ENCODE measurements at places on chromosomes 3 and 15. TPM values are rescaled to one million over a fixed set of nuclear protein-coding genes. Genes with fewer than 3 reads are reported as not detected.

The TAGLN3 gene
- 0.32 TPM for total RNA-seq

DNA sequence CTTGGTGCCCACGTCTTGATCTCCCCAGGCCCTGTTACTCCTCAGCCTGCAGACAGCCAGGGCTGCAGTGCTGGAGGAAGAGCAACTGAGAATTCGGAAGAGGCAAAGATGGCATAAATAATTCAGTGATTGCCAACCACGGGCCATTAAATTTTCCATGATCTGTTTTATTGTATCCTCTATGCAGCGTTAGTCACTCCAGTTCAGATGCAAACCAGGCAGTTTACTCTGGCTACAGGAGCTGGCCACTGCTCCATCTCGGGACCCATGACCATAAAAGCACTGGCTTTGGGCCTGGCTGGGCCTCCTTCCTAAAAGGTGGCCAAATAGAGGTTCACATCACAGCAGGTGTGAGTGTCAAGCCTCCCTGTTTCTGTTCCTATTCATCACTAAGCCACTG lies 137.6 kb upstream of the TLE3 start:
- DNase-seq, result no peak

- no peak for DNase-seq
These were observed 40.8 kb downstream of the TM4SF18 start for GRCh38 chr3:149292666-149293065.

GRCh38 chr15:27358751-27359434 lies 387.9 kb downstream of the GABRG3 start:
- DNase-seq, result no peak

GRCh38 chr3:48788544-48789162 lies 59.0 kb downstream of the PRKAR2A start:
- no peak for DNase-seq

GRCh38 chr3:196793246-196793645 lies 53.6 kb downstream of the PAK2 start:
- no peak for DNase-seq

The TRIM69 gene
- total RNA-seq, result 31.7 TPM

DNA sequence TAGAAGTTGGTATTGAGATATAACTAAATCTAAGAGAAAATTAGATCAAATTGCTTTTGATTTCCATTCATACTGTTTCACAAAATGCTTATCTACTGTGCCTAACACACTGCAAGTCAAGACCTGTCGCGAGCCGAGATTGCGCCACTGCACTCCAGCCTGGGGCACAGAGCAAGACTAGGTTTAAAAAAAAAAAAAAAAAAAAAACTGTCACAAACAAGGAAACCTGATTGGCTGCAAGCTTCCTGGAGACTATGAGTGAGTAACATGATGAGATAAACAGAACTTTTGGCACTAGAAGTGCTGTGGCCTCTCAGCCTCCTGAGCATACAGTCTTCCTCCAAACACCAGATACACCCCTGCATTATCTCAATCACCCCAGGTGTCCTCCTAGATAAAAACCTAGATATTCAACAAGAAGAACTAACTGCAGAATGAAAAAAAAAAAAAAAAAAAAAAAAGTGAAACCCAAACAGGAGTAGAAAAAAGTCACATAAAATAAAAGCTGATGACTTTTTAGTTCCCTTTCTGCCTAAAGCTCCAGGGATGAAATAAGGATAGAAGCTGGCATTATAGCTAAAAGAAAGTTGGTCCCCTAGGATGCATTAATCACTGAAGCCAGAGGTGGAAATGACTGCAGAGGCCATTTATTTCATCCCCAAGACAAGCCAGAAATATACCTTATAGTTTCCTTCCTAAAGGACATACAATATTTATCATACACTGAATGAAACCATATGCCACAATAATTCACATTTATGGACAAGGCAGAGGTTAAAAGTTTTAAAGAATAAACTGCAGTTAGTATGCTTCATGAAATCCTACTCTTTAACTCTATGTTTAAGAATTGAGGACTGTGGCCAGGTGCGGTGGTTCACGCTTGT lies 82.4 kb downstream of the P3H2 start:
- no peak for DNase-seq

DNA sequence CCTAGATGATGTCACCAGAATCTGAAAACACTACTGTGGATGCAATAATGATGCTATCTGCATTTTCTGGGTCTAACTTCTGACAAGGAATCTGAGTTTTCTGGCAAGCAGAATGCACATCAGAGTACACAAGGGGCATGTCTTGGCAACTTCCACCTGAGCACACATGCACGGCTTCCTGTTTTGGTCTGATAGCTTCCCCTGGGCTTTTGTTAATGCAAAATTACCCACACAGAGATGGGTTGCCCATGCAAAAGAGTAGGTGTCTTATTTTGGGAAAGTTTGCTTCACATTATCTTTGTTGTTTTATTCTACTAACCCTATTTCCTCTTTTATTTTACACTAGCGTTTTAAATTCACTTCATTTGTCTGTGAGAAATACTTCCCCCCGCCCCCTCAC lies 74.2 kb upstream of the SATB1 start:
- peak; percentile 4 for DNase-seq

DNA sequence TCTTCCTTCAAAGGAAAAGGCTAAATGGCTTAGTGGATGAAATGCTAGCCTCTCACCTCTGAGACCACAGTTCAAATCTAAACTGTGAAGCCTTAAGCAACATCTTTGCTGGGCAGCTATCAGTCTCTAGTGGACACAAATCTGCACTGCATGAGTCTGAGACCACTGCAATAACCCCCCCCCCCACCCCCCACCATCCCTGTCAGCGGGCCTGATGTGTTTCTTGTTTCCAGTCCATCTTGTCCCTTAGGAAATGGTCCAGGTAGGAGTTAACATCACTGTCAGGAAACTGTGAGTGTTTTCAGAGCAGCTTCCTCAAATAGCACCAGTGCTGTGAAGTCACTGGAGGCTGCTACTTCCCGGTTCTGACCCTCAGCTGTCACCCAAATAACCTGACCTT lies 140.6 kb upstream of the TMCO5A start:
- no peak for DNase-seq

The XCR1 gene
- 0.08 TPM for total RNA-seq

DNA sequence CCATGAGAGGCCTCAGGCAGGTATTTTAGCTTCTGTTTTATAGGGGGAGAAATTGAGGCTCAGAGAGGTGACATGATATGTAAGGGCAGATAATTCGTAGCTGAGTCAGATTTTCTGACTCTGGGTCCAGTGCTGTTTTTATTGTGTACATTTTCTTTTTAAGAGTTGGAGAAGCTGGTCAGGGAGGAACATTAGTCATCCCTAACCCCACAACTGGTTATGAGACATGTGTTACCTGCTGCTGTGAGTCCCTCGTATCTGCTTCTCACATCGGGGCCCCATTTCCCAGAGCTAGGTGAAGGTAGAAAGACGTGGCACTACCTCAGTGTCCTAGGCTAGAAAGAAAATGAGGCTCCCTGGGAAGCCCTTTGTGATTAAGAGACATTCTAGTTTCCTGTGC lies 28.6 kb downstream of the GALNT15 start:
- DNase-seq, result no peak

The KIF7 gene
- 0.10 TPM for total RNA-seq

DNA sequence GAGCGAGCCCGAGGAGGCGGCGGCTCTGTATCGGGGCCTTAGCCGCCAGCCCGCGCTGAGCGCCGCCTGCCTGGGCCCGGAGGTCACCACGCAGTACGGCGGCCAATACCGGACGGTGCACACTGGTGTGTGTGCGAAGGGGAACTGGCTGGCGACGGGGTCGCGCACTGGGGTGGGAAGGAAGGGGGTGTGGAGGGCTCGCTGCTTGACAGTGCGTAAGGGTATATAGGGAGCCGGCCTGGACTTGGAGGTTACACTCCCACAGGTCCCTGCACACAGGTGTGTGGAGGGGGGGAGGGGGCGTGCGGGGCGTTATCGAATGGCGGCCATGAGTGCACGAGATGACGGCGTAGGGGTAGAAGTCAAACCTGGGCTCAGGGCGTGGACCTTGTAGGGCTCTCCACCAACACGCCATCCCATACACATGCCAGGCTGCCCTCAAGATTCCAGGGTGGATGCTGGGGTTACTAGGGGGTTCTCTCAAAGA lies 389 bp downstream of the APEH start:
- no peak for DNase-seq

The VGLL3 gene
- 0.03 TPM for total RNA-seq

DNA sequence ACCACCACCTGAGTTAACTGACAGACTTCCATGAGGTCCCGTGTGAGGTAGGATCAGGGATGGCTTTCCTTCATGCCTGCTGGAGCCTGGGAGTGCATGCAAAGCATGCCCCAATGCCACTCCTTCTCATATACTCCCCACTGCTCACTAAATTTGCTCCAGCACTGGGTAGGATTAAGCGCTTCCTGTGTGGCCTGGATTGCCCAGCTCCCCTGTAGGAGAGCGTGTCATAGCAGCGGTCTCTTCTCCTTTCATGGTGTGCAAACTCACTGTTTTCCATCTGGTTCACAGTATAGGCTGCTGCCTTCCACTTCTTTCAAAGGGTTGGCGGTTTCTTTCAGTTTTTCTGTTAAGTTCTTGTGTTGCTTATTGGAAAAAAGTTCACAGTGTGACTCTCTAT lies 34.1 kb upstream of the ABI3BP start:
- no peak for DNase-seq

The DGKG gene
- 2.6 TPM for total RNA-seq

The C3orf62 gene
- total RNA-seq, result 7.3 TPM

GRCh38 chr3:44894485-44894884 lies 20.1 kb downstream of the TGM4 start:
- DNase-seq, result no peak

The GATA2 gene
- total RNA-seq, result 9.7 TPM

DNA sequence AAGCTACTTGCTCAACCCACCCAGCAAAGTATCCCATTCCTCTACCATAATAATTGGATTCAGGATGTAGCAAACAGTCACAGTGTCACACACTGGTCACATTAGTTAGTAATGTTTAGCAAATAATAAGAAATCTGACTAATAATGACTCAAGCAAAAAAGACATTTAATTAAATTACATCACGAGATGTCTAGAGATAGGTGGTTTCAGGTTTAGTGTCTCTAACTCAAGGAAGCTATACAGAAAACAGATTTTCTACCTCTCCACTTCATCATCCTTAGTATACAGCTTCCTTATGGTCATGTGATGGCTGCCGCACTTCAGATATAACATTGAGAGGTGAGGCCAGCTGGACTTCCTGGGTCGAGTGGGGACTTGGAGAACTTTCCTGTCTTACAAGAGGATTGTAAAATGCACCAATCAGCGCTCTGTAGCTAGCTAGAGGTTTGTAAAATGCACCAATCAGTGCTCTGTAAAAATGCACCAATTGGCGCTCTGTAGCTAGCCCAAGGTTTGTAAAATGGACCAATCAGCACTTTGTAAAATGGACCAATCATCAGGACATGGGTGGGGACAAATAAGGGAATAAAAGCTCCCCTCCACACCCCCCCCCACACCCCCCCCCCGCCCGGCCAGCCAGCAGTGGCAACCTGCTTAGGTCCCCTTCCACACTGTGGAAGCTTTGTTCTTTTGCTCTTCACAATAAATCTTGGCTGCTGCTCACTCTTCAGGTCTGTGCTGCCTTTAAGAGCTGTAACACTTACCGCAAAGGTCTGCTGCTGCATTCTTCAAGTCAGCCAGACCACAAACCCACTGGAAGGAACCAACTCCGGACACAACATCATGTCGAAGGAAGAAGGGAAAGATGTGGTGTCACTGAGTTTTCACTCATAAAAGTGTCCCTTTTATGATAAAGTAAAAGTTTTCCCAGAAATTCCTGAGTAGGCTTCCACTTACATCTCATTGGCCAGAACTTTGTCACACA lies 24.9 kb upstream of the ARPIN start:
- no peak for DNase-seq

The MASP1 gene
- total RNA-seq, result not detected

The SLC28A1 gene
- total RNA-seq, result not detected

The DNAH12 gene
- total RNA-seq, result 0.23 TPM

- no peak for DNase-seq
These were observed 32.6 kb upstream of the KLF13 start for GRCh38 chr15:31294067-31294466.

The SCN11A gene
- total RNA-seq, result not detected

- no peak for DNase-seq
These were observed 52.7 kb downstream of the RPN1 start for GRCh38 chr3:128597900-128598299.

The DZIP3 gene
- total RNA-seq, result 14.3 TPM

DNA sequence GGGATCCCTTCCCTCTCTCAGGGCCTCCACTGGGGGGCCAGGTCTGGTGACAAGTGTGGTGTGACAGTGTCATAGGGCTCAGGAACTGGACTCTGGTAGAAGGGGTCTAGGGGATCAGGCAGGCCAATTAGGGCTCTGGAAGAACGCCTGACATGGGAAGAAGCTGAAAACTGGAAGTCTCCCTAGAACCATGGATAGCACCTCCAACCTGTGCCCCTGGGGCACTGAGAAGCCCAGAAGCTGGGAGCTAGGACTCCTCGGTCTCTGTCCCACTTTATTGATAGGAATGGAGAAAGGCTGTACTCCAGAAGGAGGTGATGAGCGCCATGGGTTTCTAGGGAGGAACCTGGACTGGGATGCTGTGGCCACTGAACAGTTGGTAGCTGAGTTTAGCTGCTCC lies 30.7 kb downstream of the INSYN1 start:
- DNase-seq, result no peak

- no peak for DNase-seq
These were observed 2.4 kb downstream of the VGLL4 start for GRCh38 chr3:11641316-11641682.

DNA sequence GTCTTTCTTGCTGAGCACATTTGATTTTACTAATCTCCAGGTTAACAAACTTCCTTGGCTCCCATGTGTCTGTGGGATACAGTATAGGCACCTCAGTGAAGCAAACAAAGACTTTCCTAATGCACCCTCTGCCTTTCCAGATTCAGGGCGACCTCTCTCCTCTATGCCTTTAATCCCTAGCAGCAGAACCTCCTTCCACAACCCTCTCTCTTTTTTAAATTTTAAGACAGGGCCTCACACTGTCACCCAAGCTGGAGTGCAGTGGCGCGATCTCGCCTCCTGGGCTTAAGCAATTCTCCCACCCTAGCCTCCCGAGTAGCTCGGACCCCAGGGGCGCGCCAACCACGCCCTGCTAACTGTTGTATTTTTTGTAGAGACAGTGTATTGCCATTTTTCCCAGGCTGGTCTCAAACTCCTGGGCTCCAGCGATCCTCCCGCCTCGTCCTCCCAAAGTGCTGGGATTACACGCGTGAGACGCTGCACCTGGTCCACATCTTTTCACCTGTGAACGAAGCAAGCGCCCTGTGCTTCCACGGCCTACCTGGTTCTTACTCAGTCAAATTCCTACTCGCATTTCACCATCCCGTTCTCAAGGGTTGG lies 1.7 kb upstream of the HACD3 start:
- no peak for DNase-seq

The TBL1XR1 gene
- total RNA-seq, result 115 TPM

The GRAMD2A gene
- not detected for total RNA-seq

GRCh38 chr15:51561271-51561670 lies 61.3 kb downstream of the DMXL2 start:
- no peak for DNase-seq

DNA sequence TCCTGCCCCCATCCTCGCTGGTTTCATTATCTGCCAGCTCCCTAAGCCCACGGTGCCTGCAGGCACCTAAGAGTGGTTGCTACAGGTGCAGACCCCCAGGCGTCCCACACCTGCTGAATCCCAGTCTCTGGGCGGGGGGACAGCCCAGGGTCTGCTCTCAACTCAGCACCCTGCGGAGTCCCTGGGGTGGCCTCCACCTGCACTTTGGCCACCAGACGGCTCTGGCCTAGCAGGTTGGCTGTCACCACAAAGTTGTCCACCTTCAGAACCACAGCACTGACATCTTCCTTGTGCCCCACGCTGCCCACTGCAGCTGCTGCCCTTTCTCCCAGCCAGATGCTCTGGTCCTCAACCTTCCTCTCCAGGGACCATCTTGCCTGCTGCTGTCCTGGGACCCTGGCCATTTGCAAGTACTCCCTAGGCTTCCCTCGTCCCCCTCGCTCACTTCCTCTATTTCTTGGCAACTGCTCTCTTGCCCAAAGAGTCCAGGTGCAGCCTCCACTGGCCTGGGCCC lies 34.9 kb upstream of the SNRPA1 start:
- DNase-seq, result no peak

Measured in T-helper 17 cell (primary cell).